Activated CD4-positive, alpha-beta T cell treated with anti-CD3 and anti-CD28 coated beads, Interleukin-2, Interleukin-4, amounts not matched to agents 100 ng/mL and 50 ng/mL, durations not matched to agents 16 hours and 8 hours (primary cell): ENCODE measurements at places on chromosomes 3 and 15.

DNA sequence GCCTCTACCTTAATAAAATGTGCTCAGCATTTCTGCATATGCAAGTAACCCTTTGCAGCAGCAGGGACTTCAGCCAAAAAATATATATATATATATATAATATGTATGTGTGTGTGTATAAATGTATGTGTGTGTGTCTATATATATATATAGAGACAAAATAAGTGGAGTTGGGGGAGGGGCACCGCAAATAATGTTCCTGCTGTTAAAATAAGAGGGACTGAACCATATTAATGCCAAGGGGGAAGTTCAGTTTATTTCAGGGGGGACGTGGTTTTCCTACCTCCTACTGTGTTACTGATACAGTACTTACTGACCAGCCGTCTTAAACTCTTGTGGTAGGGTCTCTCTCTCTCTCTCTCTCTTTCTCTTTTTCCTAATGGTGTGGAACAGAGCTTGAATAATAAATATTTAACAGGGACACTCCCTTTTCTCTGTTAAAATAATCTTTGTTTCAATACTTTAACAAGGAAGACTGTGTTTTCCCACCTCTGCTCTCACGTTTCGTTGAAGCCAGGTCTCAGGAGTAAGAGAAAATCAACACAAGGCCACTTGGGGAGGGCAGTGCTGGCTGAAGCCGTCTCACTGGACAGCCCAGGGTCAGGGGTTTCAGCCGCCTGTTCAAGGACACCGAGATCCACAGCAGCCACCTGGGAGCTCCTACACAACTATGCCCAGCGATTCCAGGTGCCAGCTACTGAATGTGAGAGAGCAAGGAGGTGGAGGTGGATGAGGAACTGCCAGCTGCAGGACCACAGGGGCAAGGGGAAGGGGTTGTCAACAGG is 42.8 kb upstream of the ADAMTSL3 start:
- no peak for DNase-seq

GRCh38 chr3:18672561-18672960 is 247.4 kb upstream of the SATB1 start:
- no peak for DNase-seq

- DNase-seq: no peak
These were observed 123.4 kb upstream of the PRR20G start for GRCh38 chr3:127411083-127411727.

DNA sequence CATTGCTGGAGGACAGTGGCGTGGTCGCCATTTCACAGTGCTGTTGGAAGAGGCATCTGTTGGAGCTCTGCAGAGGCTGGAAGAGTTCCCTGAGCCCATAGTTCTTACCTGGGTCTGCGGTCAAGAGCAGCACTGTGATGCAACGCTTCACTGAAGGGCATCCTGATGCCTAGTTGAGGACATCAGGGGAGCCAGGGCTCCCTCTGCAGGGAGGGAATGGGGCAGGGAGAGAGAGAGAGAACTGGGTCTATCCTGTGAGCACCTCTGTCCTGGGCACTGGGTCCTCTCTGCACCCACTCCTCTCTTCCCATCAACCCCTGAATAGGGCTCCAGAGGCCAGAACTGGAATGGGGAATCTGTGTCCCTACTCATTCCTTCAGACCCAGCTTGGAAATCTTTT is 23.9 kb upstream of the MOBP start:
- DNase-seq: no peak

GRCh38 chr15:51281368-51281967 is 56.9 kb downstream of the CYP19A1 start:
- peak; percentile 20 for DNase-seq

GRCh38 chr3:169477790-169478189 is 185.7 kb downstream of the MECOM start:
- DNase-seq: no peak

GRCh38 chr3:126926684-126927400 is 56.1 kb upstream of the PLXNA1 start:
- no peak for DNase-seq

DNA sequence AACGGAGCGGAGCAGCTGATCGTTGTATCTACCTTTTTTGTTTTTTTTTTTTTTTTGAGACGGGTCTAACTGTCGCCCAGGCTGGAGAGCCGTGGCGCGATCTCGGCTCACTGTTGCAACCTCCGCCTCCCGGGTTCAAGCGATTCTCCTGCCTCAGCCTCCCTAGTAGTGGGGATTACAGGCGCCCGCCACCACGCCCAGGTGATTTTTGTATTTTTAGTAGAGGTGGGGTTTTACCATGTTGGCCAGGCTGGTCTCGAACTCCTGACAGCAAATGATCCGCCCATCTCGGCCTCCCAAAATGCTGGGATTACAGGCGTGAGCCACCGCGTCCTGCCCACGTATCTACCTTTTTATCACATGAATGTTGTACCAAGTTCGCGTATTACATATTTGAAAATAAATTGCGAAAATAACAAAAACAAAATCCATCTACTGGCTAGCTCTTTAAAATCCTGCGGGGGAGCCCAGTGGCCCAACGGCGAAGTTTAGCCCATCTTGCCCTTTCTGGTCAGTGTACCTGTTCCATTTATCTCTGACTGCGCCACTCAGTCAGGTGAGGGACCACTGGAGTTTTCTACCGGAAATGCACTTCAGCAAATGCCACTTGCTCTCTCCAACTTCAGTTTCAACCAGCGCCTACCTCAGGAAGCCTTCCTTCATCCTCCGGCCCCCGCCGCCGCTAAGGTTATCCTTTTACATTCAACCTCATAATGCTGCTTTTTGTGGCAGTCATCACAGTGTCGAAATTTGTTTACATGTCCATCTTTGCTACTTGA is 1.2 kb upstream of the EIF3J start:
- DNase-seq: peak; percentile 33

DNA sequence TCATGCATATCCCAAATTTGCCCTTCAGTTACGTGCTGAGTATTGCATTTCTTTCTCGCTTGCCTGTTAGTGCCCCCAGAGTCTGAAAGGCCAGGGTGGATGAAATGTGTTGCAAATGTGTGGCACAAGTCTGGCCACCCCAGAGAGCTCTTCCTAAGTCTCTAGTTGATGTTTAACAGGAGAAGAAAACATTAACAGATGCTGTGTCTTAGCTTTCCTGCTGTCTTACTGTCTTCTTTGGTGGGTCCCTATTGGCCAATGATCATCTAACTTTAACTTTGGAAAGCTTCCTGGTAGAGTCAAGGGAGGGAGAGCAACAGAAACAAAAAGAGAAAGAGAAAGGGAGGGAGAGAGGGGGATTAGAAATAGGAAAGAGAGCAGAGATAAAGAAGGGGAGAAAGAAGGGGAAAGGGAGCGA is 76.7 kb upstream of the P3H2 start:
- no peak for DNase-seq

- no peak for DNase-seq
These were observed 7.5 kb upstream of the FAM107A start for GRCh38 chr3:58584690-58585004.

GRCh38 chr15:82999426-82999825 is 12.0 kb downstream of the C15orf40 start:
- DNase-seq: no peak

DNA sequence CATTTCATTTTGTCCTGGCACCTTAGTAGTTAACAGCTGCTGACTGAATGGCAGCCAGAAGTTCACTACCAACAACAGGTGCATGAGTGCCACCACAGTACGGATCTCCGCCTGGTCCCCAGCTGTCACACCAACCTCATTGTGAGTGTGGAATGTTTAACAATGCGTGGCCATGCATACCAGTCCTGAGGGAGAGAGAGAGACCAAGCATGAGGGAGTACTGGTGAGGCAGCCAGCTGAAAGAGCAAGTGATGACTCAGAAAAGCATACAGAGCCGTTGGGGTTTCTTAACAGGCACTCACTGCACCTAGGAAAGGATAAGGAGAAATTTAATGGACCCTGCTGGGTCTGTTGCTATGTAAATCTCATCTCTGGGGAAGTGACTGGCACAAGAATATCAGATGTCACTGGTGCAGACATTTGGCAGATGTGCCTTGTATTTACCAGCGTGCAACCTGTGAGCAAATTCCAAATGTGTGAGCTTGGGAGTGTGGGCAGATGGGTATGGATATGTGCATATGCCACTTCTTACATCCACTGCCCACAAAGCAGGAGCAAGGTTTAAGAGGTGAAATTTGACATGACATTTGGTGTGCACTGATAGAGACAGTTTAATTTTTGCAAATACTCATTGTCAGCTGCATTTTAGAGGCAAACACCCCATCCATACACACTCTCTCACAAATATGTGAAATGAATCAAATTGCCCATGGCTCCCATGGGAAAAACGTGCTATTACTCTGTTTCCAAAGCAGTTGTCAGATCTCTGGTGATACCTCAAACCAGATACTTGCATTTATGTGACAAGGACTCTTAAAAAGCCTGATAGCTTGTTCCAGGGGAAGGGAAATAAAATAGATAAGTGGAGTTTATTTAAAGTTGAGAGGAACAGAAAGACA is 245.2 kb upstream of the ARPP21 start:
- no peak for DNase-seq

GRCh38 chr15:28914483-28915023 is 28.8 kb downstream of the APBA2 start:
- no peak for DNase-seq

DNA sequence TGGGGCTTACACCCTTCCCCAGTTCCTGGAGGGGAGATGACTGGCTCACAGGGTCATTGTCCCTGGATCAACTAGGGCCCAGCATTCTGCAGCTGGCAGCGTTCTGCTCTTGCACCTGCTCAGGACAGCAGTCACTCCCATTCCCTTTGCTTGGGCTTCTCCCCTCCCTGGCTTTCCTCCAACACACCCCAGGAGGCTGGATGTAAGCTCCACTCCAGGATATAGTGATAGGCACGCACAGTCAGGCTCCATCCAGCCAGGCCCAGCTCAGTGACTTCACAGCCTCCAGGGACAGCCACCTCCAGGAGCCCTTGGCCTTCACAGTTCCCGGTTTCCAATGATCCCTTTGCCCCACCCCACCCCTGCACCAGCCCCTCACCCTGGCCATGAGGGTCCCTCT is 1.9 kb downstream of the SPTBN5 start:
- DNase-seq: no peak

- DNase-seq: no peak
These were observed 103.4 kb downstream of the CHST2 start for GRCh38 chr3:143222981-143223380.

GRCh38 chr15:59199626-59200465 is 6.8 kb upstream of the LDHAL6B start:
- no peak for DNase-seq

DNA sequence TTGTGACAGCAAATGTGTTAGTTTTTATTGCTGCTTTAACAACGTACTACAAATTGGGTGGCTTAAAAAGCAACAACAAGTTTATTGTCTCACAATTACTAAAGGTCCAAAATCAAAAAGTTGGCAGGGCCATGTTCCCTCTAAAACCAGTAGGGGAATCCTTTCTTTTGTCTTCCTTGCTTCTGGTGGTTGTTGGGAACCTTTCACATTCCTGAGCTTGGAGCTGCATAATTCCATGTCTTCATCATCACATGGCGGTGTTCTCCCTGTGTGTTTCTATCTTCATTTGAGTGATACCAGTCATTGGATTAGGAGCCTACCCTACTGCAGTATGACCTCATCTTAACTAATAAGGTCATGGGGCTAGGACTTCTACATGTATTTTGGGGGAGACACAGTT is 7.4 kb downstream of the SPRED1 start:
- no peak for DNase-seq

DNA sequence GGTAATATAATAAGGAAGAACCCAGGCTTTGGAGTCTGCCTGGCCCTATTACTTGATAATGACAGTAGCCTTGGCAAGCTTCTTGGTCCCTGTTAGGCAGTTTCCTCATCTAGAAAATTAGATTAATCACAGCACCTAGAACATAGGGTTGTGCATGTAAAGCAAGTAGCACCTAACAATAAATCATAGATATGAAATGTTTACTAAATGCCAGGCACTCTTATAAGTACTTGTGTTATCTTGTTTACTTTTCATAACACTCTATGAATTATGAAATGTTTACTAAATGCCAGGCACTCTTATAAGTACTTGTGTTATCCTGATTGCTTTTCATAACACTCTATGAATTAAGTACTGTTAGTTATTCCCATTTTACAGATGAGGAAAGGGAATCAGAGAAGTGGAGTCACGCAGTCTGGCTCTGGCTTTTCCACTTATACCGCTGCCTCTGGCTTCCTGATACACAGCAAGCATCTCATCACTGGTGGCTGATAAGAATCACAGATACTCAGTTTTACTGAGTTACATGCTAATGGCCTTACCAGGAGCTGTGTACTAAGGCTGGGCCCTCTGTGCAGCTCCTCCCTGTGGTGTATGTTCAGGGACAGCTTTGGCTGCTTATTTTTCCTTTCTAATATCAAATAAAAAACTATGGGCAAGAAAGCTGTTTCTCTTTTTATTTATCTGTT is 123.4 kb downstream of the FEZF2 start:
- DNase-seq: no peak

DNA sequence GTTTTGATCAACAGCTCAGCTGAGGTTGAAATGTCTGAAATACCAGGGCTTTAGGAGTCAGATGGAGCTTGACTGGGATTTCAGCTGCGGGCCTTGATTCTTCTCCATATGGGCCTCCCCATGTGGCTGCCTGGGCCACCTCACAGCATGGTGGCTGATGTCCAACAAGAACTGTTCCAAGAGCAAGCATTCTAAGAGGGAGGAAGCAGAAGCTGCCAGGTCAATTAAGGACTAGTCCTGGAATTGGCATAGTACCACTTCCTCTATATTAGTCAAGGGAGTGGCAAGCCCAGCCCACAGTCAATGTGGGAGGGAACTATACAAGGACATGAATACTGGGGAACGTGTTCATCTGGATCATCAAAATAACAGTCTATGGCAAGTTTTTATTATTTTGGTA is 181.7 kb upstream of the ANKRD28 start:
- no peak for DNase-seq
